Tongue (tissue), 3 donors: ENCODE measurements at places on chromosomes 6 and 20.

- no peak for DNase-seq
Observed at GRCh38 chr6:158780988-158781691, 38.0 kb downstream of the EZR start.

DNA sequence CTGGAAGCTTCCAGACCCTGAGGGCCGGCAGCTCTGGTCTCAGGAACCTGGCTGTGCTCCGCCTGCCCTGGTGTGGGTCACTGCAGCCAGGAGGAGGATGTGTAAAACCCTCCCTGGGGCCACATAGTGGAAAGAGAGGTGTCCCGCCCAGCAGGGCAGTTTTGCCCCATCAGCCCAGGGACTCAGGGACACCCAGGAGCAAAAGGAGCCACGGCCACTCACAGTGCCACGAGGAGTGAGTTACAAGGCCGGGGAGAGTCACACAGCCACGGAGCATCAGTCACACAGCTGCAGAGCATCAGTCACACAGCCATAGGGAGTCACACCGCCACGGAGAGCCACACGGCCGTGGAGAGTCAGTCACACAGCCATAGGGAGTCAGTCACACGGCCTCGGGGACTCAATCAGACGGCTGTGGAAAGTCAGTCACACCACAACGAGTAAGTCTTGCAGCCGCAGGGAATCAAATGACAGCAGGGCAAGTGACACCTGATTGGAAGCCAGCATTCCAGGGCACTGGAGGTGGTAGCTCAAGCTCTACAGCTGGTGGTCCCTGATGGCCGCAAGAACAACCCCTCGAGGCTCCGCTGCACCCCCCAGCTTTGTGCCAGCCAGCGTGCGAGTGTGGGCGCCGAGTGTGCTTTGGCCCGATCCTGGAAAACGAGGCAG is 60.9 kb downstream of the DLL1 start:
- DNase-seq = no peak

DNA sequence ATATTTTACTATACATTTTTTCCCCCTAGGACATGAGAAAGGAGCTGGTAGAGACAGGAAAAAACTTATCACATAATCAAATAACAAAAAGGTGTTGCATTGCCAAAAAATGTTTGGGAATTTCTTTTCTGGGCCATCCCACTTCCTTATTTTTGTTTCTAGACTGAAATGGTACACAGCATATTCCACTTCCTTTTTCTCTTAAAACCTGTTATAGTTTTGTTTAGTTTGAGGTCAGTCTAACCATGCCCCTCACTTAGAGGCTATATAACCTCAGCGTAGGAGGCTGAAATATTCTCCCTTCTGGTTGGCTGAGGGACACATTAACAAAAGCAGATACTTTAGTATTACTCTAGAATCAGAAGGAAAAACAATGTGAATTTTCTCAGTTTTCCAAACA is 323.9 kb downstream of the GJA1 start:
- no peak for DNase-seq

- DNase-seq = peak; percentile 44
Observed at GRCh38 chr6:551405-551804, 105.5 kb downstream of the HUS1B start.

GRCh38 chr6:13561624-13562267 is 12.7 kb upstream of the SIRT5 start:
- DNase-seq = no peak

DNA sequence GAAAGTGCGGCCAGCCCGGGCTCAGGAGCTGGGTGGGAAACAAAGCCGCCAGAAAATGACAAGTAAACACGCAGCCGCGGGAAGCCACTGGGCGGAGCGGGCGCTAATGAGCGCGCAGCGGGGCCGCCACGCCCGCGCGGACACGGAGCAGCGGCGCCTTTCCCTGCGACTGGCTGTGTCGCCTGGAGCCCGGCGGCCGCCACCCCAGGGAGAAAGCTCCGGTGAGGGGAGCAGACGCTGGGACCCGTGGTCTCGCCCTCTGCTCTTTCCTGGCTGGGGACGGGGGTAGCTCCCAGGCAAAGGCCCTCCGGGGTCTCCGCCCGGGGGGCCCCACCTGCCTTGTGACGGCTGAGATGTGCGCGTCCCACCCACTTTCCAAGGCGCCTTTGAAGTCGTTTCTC is 54.9 kb downstream of the PRR18 start:
- peak; percentile 16 for DNase-seq

GRCh38 chr6:168638468-168639271 is 197.7 kb downstream of the SMOC2 start:
- DNase-seq = peak; percentile 88

- DNase-seq = no peak
Observed at GRCh38 chr6:99521633-99522151, 6.5 kb upstream of the USP45 start.

DNA sequence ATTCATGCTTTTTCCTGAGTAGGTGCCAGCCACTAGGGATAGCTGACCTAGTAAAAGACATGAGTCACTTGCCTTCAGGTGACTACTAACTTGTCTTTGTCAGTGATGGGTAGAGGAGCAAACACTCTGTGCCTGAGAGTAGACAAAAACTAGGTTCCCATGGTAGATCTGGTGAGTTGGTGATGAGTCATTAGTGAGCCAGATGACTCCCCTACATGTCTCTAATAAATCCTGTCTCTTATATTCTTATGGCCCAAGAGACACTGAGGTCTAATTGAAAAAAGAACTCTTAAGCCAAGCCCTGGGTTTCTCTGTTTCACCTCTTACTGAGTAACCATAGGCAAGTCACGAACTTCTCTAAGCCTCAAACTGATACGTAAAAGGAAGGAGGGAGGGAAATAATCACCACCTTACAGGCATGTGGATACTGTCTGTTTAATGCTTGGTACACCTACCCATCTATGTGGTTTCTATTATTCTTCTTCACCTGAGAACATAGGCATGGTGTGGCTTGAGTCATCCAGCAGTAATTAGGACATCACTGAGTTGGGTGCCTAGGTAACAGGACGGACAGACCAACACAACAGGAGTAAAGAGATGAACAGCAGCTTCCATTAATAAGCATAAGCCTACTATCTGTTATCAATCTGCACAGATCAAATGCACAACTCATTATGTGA is 20.3 kb downstream of the TTPAL start:
- DNase-seq = no peak

- no peak for DNase-seq
Observed at GRCh38 chr6:41626917-41627316, 11.4 kb upstream of the MDFI start.

GRCh38 chr20:38083338-38084048 is 49.9 kb downstream of the RPRD1B start:
- no peak for DNase-seq

DNA sequence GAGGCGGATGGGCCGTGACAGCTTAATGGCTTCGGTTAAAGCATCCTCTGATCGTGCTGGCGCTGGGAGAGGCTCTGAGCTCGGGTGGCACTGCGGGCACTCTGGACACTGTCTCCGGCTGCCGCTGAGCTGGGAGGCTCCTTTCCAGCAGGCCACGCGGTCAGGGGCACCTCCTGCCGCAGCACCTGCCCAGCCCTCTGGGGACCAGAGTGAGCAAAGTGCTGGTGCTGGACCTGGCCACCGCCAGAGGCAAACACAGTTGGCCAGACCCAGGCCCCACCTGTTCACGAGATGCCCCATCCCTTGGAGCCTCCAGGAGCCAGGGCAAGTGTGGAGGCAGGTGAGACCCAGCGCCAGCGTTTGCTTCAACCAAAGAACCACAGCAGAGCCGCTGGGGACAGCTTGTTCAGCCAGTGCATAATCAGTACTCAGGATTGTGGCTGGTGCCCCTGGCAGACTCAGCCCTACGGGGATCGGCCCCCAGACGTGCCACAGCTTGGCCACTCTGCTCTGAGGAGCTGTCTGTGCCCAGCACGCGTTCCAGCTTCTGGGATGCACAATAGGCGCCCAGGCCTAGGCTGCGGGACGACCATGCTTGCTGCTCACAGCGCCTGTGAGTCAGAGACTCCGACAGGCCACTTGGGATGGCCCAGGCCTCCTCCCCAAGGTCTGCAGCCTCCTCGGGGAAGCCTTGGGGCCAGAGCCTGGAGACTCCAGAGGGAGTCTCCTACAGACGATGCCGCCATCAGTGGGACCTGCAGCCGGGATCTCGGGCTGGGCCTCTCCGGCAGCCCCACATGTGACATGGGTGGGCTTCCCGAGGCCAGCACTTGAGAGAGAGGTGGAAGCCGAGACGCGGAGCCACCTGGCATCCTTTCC is 38.2 kb upstream of the SLCO4A1 start:
- no peak for DNase-seq

- peak; percentile 19 for DNase-seq
Observed at GRCh38 chr20:51258582-51259165, 235.8 kb upstream of the KCNG1 start.

DNA sequence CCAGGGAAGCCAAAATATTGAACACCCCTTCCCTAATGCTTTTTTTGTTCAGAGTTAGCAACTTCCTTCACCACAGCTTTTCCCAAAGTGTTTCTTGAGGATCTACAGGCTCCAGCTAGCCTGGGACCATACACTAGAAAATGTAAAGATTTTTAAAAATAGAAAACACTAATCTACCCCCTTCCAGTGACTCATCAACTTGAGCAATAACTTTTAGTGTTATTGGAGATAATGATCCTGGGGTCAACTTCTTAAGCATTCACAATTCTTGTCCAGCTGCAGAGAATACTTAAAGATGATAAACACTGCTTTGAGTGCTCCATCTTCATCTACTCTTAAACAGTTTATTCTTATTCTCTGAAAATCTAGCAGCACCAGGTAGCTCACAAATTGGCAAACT is 131.6 kb downstream of the COL9A1 start:
- DNase-seq = no peak

- no peak for DNase-seq
Observed at GRCh38 chr6:149373511-149373910, 26.6 kb upstream of the SUMO4 start.

DNA sequence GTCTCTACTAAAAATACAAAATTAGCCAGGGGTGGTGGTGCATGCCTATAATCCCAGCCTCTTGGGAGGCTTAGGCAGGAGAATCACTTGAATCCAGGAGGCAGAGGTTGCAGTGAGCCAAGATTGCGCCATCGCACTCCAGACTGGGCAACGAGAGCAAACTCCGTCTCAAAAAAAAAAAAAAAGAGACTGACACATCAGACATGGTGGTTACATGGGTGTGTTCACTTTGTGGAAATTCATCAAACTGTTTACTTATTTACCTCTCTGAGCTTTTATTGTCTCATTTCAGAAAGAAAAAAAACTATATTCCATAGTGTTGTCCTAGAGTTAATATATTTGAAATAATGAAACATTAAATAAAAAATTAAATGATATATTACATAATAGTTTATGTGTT is 64.8 kb downstream of the MBOAT1 start:
- DNase-seq = no peak

- DNase-seq = no peak
Observed at GRCh38 chr6:156691018-156691417, 86.2 kb upstream of the ARID1B start.

- DNase-seq = peak; percentile 89
Observed at GRCh38 chr6:125611573-125612344, 137.7 kb upstream of the HEY2 start.

DNA sequence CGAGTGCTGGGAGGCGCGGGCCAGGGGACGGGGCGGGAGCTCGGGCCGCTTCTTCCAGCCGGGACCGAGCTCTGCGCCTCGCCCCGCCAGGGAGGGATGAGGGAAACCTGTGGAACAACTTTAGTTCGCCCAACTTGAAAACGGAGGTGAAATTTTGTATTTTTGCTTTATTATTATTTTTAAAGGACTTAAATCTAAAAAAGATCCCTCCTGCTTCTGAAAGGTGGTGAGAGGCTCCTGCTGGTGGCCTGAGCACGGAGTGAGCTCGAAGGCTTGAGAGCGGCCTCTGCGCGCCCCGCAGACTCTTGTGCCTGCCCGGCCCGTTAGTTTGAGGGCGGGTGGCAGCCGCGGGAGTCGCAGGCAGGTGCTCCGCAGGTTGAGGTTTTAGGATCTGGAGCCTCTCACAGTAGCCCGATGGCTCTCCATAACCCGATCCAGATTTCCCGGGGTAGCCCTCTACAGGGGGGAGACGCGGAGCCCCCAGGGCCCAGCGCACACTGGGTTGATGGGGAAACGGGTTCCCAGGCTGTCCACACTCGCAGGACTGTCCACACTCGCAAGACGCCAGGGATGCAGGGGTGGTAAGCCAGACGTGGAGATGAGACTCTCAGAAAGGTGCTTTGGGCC is 46.2 kb upstream of the SUPT3H start:
- DNase-seq = peak; percentile 39

DNA sequence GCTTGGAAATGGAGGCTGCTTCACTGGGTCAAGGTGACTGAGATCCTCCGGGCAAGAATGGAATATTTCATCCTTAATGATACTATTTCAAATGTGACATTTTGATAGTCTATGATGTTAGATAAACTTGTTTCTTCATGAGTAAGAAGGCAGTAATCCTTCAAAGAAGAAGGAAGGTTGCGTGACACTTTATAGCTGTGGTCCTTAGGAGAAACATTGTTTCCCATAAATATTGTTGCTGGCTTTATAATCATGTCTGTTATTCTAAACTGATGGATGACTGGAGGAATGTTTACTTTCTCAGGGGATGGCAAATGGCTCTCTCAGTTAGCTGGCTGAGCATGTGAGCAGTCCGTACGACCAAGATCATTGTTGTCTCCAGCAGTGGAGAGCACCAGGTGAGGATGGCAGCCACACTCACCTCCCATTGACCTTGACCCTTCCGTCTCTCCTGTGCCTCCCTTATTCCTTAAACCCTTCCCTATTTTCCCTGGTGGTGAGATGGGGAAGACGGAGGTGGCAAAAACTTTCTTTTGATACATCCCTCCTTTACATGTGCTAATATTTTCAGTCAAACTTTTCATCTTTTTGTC is 171.2 kb upstream of the OLIG3 start:
- DNase-seq = no peak

DNA sequence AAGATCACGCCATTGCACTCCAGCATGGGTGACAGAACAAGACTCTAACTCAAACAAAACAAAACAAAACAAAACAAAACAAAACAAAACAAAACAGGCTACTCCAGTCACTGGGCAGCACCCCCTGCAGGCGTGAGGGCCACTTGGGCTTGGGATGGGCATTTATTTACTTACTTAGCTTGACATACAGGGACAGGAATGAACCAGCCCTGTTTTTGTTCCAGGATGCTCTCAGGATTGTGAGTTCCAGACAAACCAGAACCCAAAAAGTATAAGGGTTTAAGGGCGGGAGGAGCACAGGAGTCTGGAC is 4.0 kb upstream of the PTPN1 start:
- DNase-seq = no peak

DNA sequence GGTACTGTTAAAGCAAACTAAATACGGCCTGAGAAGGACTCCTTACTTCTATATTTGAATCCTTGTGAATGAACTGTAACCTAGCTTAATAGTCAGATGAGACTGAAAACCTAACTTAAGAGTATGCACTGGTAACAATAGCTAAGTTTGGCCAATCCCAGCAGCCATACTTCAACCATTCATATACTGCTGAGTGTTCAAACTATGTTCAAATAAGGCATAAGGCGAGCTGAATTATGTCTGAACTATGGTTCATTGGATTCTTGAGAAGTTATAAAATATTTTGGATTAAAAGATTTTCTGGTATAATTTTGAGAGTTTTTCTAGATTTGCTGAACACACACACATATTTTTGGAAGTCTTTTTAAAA is 2.2 kb downstream of the SMPDL3A start:
- DNase-seq = no peak

DNA sequence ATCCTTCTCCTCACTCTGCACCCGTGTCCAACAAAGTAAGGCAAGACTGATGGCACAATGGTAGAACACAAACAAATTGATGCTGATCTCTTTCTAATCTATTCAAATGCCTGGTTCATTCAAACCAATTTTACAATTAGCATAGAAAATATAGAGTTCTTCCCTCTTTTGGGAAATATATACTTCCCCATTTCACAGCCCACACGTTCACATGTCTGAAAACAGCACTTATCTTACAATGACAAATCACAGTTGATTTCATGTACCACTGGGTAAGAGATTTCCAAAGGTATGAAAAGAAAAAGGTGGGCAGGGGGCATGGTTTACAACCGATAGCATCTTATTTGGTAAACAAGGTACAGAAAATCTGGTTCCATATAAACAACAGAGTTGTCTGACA is 137.6 kb downstream of the RNGTT start:
- no peak for DNase-seq
